ENCODE measurements at places on chromosomes 12 and 14.

GRCh38 chr14:64550621-64551333 is 1.0 kb downstream of the PPP1R36 start:
- no peaks in the 10 kb centered on the region for H3K27me3 ChIP-seq
- no peak for DNase-seq
- H3K4me1 ChIP-seq: peaks cover 14% of the 10 kb centered on the region
- H3K4me3 ChIP-seq: no peak overlapping the region
- H3K27ac ChIP-seq: no peak overlapping the region

DNA sequence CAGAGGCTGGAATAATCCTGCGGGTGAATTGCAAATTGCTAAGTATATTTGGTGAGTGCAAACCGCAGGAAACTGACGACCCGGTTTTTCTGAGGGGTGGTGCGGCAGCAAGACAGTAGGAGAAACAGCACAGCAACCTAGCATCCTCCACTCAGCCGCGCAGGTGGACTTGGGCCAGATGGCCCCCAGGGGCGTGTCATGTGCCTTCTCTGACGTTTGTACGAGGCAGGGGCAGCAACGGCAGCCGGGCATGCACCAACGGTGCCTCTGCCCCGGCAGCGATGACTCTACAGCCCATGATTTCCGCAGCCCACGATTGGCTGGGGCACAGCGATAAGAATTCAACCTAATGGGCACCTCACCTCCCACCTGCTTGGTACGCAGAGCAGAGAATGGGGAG is 11.1 kb upstream of the CLEC2A start:
- H3K27me3 ChIP-seq: no peaks in the 10 kb centered on the region
- no peak overlapping the region for H3K27ac ChIP-seq
- H3K4me3 ChIP-seq: peak overlapping the region; percentile 22
- no peaks in the 10 kb centered on the region for H3K36me3 ChIP-seq
- DNase-seq: no peak

GRCh38 chr14:74240794-74241651 is 1.8 kb downstream of the VSX2 start:
- no peak for DNase-seq
- no peak overlapping the region for H3K27ac ChIP-seq
- H3K27me3 ChIP-seq: peaks cover 61% of the 10 kb centered on the region
- peaks cover 24% of the 10 kb centered on the region for H3K4me1 ChIP-seq
- H3K36me3 ChIP-seq: no peaks in the 10 kb centered on the region

GRCh38 chr12:54608156-54608555 is 19.7 kb upstream of the PPP1R1A start:
- H3K36me3 ChIP-seq: no peaks in the 10 kb centered on the region
- no peak overlapping the region for H3K27ac ChIP-seq

- H3K4me1 ChIP-seq: no peaks in the 10 kb centered on the region
- no peak for DNase-seq
- H3K36me3 ChIP-seq: peaks cover 21% of the 10 kb centered on the region
Measured at GRCh38 chr12:3684449-3685051, 68.4 kb downstream of the CRACR2A start.

DNA sequence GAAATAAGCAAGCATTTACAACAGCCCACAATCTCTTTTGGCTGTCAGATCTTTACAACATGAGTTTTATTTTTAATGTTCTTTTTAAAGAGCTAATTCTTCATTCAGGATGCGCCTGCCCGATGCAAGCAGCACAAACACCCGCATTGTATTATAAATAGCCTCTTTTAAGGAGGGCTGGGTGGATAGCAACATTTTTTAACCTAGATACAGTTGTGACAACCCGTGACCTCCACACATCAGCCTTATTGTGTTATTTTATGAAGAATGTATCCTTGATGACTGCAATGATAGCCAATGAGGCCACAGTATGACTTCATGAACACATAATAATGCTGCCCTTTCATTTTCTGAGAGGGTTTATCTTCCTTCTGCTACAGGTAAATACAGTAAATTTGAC is 173.7 kb downstream of the FOXN3 start:
- H3K4me3 ChIP-seq: no peak overlapping the region
- peaks cover 6% of the 10 kb centered on the region for H3K4me1 ChIP-seq
- no peaks in the 10 kb centered on the region for H3K36me3 ChIP-seq
- DNase-seq: no peak

GRCh38 chr12:104951759-104952509 is 6.2 kb downstream of the SLC41A2 start:
- H3K4me3 ChIP-seq: no peak overlapping the region
- H3K27me3 ChIP-seq: no peaks in the 10 kb centered on the region
- H3K27ac ChIP-seq: no peak overlapping the region
- H3K4me1 ChIP-seq: no peaks in the 10 kb centered on the region
- no peaks in the 10 kb centered on the region for H3K36me3 ChIP-seq

- H3K27me3 ChIP-seq: peaks cover 6% of the 10 kb centered on the region
- H3K4me1 ChIP-seq: no peaks in the 10 kb centered on the region
- no peak overlapping the region for H3K4me3 ChIP-seq
- no peak overlapping the region for H3K27ac ChIP-seq
- H3K36me3 ChIP-seq: no peaks in the 10 kb centered on the region
- DNase-seq: no peak
Measured at GRCh38 chr14:77154421-77154820, 12.8 kb upstream of the ZDHHC22 start.

- no peak overlapping the region for H3K4me3 ChIP-seq
- no peaks in the 10 kb centered on the region for H3K4me1 ChIP-seq
- DNase-seq: no peak
- H3K27ac ChIP-seq: no peak overlapping the region
Measured at GRCh38 chr12:3222979-3223378, 145.8 kb downstream of the TSPAN9 start.

DNA sequence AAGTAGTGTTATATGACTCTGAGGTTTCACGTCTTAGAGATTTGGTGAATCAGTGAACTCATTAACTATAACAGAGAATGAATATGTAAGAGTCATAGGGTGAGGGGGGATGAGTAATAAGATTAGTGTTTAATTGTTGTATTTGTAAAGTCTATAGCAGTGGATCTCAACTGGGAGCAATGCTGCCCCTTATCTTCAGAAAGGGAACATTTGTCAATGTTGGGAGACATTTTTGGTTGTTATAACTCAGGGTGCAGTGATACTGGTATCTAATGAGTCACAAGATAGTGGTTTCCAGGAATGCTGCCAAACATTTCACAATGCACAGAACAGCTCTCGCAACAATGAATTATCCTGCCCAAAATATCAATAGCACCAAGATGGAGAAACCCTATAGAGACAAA is 1193.7 kb downstream of the GALC start:
- H3K4me1 ChIP-seq: no peaks in the 10 kb centered on the region
- no peaks in the 10 kb centered on the region for H3K27me3 ChIP-seq
- H3K4me3 ChIP-seq: no peak overlapping the region
- no peaks in the 10 kb centered on the region for H3K36me3 ChIP-seq

DNA sequence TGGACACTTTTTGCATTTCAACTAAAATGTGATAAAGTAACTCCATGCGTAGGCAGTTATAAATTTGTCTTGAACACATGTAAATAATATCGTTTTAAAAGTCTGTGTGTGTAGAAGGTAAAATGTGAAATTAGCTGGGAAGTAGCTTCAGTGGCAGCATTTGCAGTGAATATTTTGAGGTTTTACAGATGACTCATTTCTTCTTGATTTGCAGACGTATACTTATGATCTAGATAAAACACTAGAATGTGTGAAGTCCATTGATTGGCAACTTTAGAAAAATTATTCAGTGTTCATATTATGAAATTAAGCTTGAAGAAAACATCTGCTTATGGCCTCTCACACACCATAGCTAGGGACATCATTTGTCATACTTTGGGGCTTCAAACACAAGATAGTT is 788.6 kb upstream of the NOVA1 start:
- no peaks in the 10 kb centered on the region for H3K36me3 ChIP-seq
- no peak overlapping the region for H3K4me3 ChIP-seq

DNA sequence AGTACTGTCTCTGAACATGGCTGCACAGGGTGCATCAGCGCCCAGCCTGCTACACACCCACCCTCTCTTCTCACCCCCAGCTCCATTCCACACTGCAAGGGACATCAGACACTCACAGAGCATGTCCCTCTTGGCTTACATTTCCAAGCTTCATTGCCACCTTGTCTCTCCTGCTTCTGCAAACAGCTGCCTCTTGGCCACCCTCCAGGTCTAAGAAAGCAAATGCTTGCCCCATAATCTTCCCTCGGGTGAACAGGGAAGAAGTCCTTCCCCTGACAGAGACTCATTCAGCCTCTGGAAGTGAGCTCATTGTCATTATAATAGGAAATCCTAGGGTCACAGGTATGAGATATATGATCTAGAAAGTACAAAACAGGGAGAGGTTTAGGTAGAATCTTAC is 505.2 kb downstream of the RMST start:
- no peaks in the 10 kb centered on the region for H3K27me3 ChIP-seq
- no peaks in the 10 kb centered on the region for H3K4me1 ChIP-seq
- no peaks in the 10 kb centered on the region for H3K36me3 ChIP-seq

DNA sequence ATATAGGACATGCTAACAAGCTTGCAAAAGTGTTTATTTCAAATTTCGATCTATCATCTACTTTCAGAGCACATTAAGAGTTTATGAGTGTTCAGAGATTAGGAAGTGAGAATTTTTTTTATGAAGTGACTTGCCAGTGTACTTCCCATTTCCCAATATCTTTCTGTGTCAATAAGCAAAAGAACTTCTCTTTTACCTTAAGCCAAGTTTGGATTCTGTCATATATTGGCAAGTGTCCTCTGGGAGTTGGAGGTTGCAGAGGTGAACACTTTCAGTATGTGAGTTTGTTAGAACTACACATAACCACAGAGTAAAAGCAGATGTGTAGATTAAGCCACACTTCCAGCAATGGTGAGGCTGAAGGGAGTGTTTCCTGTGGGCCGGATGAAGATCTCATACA is 16.6 kb upstream of the KLRF1 start:
- no peak for DNase-seq
- no peaks in the 10 kb centered on the region for H3K27me3 ChIP-seq
- no peaks in the 10 kb centered on the region for H3K36me3 ChIP-seq
- no peak overlapping the region for H3K4me3 ChIP-seq
- H3K4me1 ChIP-seq: peaks cover 8% of the 10 kb centered on the region

- peak overlapping the region; percentile 42 for H3K27ac ChIP-seq
- H3K27me3 ChIP-seq: no peaks in the 10 kb centered on the region
- H3K36me3 ChIP-seq: peaks cover 20% of the 10 kb centered on the region
- peak overlapping the region; percentile 53 for H3K4me3 ChIP-seq
- DNase-seq: no peak
Measured at GRCh38 chr12:112939761-112940381, 1.6 kb downstream of the OAS3 start.

- no peaks in the 10 kb centered on the region for H3K4me1 ChIP-seq
- no peak overlapping the region for H3K4me3 ChIP-seq
Measured at GRCh38 chr14:83940253-83940652, 1589.7 kb upstream of the FLRT2 start.

DNA sequence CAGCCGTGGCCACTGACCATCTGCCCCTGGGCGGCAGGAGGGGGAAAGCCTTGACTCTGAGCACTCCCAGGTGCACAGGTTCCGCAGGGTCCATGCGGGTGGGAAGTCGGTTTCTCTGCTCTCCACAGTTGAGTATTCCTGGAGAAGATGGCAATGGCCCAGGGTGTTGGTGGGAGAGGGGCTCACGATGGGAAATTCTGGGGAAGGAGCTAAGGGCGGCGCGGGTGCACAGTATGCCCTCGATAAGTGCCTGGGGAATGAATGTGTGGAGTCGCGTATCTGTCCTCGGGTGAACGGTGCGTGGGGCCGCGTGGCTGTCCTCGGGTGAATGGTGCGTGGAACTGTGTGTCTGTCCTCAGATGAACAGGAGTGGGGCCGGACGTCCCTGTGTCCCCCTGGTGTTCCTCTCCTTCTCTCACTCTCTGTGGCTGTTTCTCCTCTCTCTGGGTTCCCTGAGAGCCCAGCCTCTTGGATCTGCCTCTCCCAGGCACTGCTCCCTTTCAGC is 38.0 kb downstream of the NOC4L start:
- H3K27me3 ChIP-seq: no peaks in the 10 kb centered on the region
- no peak overlapping the region for H3K27ac ChIP-seq
- H3K36me3 ChIP-seq: no peaks in the 10 kb centered on the region

DNA sequence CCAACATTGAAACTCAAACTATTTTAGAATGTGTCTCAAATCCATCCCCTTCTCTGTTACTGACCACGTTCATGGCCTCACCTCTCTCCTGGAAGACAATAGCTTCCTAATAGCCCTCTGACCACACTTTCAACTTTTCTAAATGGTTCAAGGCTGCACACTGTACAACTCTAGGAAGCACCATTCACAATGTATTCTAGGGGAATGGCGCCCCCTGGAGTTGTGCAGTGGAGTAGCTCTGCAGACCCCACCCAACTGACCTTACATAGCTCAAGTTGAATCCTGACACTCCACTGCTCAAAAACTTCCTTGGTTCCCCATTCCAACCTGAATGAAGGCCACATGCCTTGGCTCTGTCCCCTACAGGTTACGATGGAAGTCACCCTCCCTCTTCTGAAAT is 77.6 kb downstream of the GAS2L3 start:
- no peaks in the 10 kb centered on the region for H3K36me3 ChIP-seq
- no peaks in the 10 kb centered on the region for H3K27me3 ChIP-seq
- H3K4me1 ChIP-seq: no peaks in the 10 kb centered on the region
- no peak for DNase-seq
- no peak overlapping the region for H3K4me3 ChIP-seq
- H3K27ac ChIP-seq: no peak overlapping the region

DNA sequence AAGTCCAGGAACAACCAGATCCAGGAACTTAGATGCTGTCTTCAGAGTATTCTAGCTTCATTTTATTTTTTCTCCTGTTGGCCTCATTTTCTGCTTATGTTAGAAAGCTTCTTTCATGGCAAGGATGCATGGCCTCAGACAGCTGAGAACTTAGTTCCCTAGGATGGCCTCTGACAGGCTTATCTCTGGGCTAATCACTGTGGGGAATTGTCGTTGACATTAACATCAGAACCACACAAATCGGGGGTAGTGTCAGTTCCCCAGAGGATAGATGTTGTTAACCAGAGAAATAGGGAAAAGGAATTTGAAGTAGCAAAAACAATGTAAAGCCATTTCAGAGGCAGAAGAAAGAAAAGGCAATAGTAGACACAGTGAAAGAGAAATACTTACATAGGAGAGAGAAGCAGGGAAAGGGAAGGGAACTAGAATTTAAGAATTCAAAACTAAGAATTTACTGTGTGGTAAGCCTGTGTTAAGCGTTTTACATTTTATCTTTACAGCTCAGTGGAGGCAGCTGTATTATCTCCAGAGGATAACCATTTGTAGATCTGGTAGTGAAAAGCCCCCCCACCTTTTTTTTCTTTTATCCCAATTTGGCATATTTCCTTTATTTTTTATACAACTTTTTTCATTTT is 21.8 kb downstream of the FUT8 start:
- peaks cover 9% of the 10 kb centered on the region for H3K4me1 ChIP-seq
- no peak overlapping the region for H3K4me3 ChIP-seq
- no peaks in the 10 kb centered on the region for H3K36me3 ChIP-seq
- H3K27me3 ChIP-seq: no peaks in the 10 kb centered on the region

DNA sequence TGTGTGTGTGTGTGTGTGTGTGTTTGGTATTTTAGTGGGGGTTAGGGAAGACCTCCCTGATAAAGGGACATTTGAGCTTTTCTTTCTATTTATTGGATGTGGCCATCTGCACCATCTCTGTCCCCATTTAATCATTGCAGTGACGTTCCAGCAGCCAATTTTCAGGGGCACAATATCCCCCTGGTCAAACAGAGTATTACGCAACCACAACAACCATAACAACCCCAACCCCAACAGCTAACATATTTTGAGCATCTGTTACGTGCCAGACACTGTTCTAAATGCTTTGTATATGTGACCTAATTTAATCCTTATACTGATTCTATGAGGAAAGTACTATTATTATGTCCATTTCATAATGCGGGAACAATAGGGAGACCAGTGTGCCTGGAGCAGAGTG is 87.4 kb downstream of the TTC8 start:
- H3K36me3 ChIP-seq: no peaks in the 10 kb centered on the region
- no peaks in the 10 kb centered on the region for H3K4me1 ChIP-seq
- H3K4me3 ChIP-seq: no peak overlapping the region
- no peak for DNase-seq
- H3K27me3 ChIP-seq: no peaks in the 10 kb centered on the region
